ENCODE measurements at places on chromosomes 5 and 9.

DNA sequence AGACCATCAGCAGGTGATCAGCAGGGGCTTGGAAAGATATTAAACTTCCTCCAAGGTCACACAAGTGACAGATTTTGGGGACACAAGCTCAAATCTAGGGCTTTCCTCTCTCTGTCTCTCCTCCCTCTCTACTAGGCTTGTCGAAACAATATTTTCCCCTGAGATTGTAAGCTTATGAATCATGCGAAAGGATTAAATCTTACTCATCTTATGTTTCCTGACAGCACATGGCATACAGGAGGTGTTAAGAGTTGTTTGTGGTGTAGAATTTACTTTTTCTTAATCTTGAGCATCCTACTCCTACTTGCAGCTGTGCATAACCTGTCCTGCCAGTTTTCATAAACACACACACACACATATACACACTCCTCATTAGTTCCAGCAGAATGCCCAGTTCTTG is 186.3 kb downstream of the MARCHF11 start:
- DNase-seq, result no peak

- DNase-seq, result no peak
Measured at GRCh38 chr5:10797261-10797660, 36.2 kb upstream of the DAP start.

- no peak for DNase-seq
Measured at GRCh38 chr5:173517648-173518047, 98.8 kb downstream of the BOD1 start.

GRCh38 chr9:68887232-68887631 is 126.7 kb downstream of the PRKACG start:
- no peak for DNase-seq

DNA sequence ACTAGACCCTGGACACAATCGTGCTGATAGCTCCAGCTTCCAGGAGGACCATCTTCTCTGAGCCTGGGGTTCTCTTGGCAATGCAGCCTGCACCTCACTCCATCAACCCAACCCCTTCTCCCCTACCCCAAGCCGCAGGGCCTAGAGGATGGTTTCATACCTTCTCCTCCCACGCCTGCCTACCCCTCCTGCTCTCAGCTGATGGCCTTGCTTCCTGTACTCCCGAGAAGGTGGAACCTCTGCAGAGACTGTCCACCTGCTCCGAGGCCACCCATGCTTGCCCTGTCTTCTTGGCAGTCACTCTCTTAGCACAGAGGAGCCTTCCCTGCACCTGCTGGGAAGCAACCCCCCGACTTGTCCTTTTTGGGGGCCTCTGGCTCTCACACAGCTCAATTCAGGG is 241.9 kb downstream of the IRX2 start:
- no peak for DNase-seq

DNA sequence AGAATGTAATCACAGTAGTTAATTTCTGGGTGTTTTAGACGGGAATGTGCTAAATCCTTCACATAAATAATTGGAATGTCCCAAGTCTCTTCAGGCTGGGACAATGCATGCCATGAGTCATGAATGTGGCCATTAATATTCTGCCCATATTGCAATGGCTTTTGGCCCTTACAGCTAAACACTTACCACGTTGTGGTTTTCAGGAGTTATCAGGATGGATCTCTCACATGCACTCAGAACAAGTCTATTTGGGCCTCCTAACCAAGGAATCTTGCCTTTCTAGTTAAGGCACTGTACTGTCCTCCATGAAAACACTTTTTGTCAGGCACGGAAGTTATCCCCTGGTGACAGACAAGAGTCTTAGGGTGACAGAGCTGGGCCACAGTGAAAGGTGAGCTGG is 32.7 kb downstream of the PKD2L2 start:
- no peak for DNase-seq

DNA sequence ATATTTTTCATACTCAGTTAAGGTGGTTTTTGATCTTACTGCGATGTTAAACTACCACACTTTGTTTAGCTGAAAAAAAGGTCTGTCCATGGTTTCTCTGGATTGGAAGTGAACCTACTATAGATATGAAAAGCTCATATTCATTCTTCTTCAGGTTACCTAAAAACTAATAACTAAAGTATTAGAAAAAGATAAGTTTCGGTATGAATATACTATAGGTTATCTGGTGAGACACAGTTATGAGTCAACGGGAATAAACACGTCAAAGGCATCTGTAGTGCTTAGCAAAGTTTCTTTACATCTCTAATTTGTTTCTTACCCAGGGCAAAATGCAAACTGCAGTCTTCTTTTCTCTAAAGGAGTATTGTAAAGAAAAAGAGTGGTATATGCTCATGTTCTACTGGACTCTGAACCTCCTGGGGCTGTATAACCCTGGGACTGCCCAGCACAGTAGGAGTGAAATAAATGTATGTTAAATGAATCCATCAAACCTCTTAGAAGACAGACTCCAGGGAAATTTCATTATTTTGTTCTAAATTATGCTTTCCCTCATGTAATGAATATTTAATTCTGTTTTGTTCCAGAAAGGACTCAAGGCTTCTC is 521.9 kb downstream of the PDE4D start:
- no peak for DNase-seq

DNA sequence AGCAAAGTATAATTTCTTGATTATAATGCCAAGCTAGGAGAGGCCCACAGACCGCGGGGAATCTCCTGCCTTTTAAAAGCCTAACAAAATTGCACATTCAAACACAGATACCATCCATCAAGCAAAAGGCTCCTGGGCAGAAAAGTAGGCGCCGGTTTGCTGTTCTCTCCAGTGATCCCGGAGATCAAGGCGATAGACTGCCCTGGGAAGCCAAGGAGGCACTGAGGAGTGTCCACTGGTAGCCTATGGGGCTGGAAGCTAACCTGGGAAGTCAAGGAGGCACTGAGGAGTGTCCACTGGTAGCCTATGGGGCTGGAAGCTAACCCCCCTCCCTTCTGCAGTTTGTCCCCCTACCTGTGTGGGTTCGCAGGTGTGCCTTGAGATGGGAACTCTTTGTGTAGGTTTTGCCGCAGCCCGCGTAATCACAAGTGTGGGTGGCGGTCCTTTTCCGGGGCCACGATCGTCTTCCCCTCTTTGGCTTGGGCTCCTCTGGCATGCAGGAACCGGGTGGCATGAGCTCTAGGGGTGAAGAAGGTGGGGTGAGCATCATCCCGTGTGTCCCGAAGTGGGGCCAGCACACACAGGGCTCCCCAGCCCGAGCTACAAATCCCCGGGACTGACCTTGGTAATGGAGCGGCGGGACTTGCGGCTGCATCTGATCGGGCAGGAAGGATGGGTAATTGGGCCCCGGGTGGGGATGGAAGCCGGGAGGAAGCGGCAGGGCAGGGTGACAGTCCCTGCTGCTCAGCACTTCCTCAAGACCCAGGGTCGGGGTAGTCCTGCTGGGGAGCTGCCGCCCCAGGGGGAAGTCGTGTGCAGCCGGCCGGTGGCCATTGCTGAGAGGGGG is 2.7 kb downstream of the KLF4 start:
- no peak for DNase-seq

- no peak for DNase-seq
Measured at GRCh38 chr9:111034170-111034897, 3.9 kb downstream of the LPAR1 start.

GRCh38 chr9:131608493-131609037 is 63.2 kb downstream of the PRRT1B start:
- no peak for DNase-seq

- DNase-seq, result no peak
Measured at GRCh38 chr5:91160714-91161285, 222.3 kb downstream of the ARRDC3 start.

DNA sequence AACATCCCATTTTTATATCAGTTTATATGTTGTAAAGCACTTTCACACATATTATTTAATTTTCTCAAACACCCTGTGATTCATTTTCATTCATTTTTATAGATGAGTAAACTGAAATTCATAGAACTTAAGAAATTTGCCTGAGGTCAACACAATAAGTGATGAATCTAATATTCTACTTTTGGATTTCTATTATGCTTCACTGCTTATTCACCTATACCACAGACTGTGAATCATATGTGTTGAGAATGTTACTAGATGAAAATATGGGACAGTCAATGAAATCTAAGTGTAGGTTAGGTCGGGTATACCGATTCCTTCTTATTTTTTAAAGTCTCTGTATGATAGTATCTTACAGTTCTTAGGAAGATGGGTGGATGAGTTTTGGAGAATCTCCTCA is 24.8 kb downstream of the CDC37L1 start:
- DNase-seq, result no peak

DNA sequence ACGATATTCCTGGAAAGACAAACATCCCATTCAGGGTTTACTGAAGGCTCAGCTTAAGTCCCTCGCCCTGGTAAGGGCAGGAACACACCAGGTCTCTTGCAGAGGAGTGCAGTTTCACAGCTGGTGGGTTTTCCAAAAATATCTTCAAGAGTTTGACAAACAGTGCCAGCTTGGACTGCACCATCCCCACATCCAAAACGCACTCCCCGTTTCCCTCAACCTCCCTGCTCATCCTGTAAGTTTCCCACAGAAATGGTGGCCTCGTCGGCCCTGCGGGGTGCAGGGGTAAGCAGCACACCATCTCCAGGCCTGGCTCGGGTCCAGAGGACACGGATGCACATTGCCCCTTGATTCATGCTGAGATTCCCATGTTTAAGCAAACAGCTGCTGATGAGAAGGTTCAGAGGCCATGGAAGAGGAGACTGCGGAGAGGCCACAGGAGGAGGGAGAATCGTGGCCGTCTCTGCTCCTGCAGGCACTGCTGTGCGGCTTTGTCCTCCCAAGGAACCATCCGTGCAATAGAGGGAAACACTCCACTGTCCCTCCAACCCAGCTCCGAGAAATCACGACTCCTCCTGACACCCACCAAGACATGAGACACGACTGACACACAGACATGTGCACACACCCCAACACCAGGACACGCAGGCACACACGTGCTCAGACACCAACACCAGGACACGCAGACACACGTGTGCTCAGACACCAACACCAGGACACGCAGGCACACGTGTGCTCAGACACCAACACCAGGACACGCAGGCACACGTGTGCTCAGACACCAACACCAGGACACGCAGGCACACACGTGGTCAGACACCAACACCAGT is 24.0 kb upstream of the SLC12A7 start:
- DNase-seq, result no peak

- DNase-seq, result no peak
Measured at GRCh38 chr9:37002413-37003217, 31.5 kb downstream of the PAX5 start.

DNA sequence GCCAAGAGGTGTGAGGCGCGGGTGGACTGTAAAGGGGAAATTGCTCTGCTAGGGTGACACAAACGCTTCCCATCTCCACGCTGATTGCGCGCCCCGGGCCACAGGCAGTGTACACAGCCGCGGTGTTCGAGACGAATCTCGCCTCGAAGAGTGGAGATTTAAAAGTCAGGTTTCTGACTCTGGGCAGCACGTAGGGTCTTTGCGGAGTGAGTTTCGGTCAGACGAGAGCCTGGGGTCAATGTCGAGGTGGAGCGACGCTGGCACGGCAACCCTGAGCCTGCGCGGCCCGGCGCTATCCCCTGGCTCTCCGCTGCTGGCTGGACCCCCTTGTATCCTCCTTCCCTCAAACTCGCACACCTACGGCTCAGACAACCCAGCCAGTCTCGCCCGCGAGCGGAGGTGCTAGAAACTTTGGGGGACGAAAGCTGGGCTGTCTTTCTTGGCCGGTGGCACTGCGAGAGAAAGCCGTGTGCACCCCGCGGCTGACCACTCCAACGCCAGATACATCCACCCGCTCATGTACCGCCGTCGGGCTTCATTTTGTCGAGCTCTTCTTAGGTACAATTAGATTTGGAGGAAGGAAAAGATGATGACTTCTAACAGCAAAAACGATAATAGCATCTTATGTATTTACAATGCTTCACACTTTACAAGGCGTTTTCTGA is 5.4 kb upstream of the FOXB2 start:
- DNase-seq, result no peak

DNA sequence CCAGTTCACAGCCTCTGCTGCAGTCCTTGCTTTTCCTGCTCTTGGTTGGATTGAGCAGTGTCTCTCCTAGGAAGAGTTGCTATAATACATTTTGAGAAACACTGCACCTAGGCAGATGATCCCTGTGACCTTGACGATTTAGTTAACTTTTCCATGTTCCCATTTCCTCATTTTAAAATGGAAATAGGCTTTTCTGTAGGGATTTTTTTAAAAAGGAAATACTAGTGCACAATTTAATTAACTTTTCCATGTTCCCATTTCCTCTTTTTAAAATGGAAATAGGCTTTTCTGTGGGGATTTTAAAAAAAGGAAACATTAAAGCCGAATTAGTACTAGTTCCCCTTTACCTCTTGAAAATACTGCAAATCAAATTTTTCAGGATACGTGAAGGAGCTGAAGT is 4.7 kb downstream of the ATP6V0E1 start:
- DNase-seq, result no peak

DNA sequence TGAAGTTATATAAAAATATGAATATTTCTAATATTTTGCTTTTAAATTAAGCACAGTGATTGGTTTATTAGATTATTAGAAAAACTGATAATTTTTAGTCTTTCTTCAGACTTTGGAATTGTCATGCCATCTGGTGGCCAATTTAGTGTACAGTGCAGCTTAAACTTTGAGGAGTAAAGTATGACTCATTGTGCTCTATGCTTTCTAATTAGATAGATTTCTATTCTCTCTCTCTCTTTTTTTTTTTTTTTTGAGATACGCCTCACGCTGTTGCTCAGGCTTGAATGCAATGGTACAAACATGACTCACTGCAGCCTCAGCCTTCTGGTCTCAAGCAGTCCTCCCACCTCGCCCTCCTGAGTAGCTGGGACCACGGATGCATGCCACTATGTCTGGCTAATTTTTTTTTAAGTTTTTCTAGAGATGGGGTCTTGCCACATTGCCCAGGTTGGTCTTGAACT is 42.1 kb upstream of the GPR21 start:
- DNase-seq, result peak; percentile 19

DNA sequence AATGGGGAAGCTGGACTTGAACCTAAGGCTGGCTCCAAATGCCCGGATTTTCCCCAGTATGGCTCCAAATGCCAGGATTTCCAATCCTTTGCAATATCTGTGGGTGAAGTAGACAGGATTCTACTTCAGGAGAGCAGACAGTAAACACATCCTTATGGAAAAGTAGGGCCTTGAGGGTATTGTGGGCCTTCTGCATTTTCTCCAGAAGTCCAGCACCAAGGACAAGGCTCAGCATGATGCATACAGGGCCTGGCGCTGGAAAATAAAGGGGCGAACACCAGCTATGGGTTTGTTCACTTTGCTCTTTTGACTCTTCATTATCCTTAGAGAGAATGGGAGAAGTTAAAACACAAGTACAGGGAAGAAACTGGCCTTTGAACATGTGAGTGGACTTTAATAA is 347.5 kb downstream of the SEMA5A start:
- DNase-seq, result no peak

DNA sequence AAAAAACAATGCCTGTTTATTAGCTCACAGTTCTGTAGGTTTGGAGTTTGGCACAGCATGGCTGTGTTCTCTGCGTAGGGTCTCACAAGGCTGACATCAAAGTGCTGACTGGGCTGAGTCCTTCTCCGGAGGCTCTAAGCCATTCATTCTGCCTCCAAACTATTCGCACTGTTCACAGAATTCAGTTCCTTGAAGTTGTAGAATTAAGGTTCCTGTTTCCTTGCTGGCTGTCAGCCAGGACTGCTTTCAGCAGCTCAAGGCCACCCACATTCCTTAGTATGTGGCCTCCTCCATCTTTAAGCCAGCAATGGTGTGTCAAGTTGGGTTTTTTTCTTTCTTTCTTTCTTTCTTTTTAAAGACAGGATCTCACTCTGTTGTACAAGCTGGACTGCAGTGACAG is 161.9 kb downstream of the CDH6 start:
- DNase-seq, result no peak
